ENCODE measurements at places on chromosomes 7 and 10.

DNA sequence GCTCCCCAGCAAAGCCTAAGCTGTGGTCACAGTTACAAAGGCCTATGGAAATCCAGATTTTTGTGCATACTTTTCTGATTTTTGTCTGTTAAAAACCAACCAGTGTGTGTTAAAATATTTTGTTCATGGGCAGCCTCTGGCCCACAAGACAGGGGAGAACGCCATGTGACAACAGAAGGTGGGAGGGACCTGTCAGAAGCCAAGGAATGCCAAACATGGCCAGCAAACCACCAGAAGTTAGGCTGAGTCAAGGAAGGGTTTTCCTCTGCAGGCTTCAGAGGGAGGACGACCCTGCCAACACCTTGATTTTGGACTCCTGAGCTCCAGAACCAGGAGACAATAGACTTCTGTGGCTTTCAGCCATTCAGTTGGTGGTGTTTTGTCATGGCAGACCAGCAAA is 127.3 kb downstream of the CUL2 start:
- no peak for DNase-seq

GRCh38 chr10:20890009-20890408 is 7.1 kb downstream of the NEBL start:
- peak; percentile 16 for DNase-seq

GRCh38 chr10:122099562-122099961 is 110.6 kb downstream of the TACC2 start:
- no peak for DNase-seq

GRCh38 chr7:15459018-15459615 is 102.7 kb downstream of the AGMO start:
- peak; percentile 23 for DNase-seq

DNA sequence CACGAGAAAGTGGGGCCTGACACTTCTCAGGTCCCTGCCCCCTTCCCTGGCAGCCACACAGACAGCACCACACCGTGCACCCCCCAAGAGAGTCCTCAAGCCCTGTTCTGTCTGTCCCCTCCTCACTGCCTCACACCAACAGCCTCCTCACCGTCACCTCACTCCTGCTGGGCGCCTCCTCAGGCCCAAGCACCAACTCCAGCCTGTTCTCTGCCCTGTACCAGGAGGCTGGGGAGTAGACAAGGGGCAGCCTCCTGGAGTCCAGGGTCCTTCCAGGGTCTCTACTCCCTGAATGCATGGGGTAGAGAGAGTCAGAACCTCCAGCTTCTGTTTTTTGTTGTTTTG is 26.9 kb upstream of the ELN start:
- no peak for DNase-seq

- no peak for DNase-seq
Measured at GRCh38 chr10:6204063-6204340, 1.3 kb downstream of the PFKFB3 start.

- DNase-seq = no peak
Measured at GRCh38 chr10:28587970-28588290, 55.0 kb downstream of the WAC start.

DNA sequence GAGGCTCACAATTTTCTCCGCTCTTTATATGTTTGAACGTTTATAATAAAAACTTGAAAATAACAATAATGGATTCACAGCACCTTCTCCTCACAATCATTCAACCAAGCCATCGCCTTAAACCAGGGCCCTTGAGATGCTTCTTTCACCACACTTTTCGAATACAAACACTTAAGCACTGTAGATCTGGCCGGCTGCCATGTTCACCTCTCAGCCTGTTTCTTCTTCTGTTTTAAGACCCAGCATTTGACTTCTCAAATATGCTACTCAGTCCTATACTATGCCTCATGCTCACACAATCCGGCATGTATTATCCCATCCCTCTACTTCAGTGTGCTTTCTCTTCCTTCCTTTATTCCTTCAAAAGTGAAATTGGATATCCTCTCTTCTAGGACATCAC is 280.6 kb downstream of the TFEC start:
- DNase-seq = peak; percentile 16

GRCh38 chr7:127035203-127035849 is 217.4 kb downstream of the GRM8 start:
- no peak for DNase-seq

GRCh38 chr10:102511583-102512274 is 8.0 kb downstream of the SUFU start:
- DNase-seq = no peak

GRCh38 chr7:95264363-95264891 is 59.9 kb downstream of the PON1 start:
- DNase-seq = no peak

GRCh38 chr10:110215286-110216170 is 8.1 kb downstream of the MXI1 start:
- no peak for DNase-seq

DNA sequence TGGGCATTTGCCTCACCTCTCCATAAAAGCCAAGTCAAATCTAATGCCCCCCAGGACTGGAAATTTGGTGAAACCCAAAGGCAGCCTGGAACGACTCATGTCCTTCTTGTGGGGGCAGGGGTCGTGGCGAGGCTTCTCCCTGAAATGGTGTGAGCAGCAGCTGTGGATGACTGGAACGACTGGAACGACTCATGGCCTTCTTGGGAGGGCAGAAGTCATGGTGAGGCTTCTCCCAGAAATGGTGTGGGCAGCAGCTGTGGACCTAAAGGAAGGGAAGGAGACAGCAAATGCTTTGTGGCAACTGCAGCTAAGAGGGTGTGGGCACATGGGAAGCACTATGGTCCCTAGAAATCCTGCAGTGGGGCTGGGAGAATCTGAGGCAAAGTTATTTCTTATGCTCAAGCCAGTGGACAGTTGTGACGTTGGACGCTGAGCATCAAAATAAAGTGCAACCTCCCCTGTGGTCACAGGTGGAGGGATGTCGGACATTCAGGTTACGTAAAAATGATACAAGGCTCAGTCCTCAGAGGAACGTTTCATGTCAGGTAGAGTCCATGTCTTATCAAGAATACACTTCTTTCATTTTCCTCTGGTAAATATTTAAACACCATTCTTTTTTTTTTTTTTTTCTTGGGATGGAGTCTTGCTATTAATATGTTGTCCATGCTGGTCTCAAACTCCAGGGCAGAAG is 107.0 kb upstream of the KIF5B start:
- no peak for DNase-seq

DNA sequence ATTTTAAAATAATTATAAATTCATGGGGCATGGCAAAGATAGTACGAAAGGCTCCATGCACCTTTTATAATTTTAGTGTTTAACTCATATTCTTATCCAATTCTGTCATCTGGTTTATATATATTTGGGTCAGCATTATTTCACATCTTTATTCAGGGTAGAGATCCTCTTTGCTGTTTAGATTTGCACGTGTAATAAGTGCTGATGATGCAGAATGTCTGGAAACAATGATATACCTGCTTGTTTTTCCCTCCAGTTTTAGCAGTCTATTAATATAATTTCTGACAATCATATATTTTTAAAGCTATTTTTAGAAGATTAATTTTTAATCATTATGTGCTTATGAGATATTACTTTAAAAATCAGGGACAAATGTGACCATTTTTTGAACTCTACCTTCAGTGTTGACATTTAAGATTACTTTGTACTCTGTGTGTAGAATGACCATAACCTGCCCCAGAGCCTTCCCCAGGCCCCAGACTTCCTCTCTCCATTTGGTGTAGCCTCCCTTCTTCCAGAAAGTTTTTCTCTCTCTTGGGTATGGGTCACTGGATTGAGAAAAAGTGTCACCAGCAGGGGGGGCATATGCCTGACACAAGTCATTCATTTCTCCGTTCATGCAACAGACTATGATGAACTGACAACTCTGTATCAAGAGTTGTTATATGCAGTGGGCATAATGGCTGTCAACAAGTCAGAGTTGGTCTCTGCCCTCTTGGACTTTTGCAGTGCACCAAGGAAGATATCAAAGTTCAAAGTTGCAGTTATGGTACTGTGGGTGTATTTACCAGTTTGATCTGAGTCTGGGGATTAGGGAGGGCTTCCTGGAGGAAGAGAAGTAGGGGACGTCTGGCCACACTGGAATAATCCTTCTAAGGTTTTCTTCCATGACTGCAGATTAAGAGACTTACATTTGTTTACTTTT is 192.6 kb upstream of the CCDC6 start:
- DNase-seq = no peak

- DNase-seq = peak; percentile 55
Measured at GRCh38 chr7:5354460-5355232, 69.0 kb downstream of the TNRC18 start.

- DNase-seq = peak; percentile 72
Measured at GRCh38 chr7:120988591-120989256, at the start of gene CPED1. Gene CPED1 (plus strand): TSS chr7:120988711. CDS start chr7:120989622, 911 bp downstream.

- DNase-seq = no peak
Measured at GRCh38 chr7:157807510-157807909, 470.7 kb downstream of the DNAJB6 start.

DNA sequence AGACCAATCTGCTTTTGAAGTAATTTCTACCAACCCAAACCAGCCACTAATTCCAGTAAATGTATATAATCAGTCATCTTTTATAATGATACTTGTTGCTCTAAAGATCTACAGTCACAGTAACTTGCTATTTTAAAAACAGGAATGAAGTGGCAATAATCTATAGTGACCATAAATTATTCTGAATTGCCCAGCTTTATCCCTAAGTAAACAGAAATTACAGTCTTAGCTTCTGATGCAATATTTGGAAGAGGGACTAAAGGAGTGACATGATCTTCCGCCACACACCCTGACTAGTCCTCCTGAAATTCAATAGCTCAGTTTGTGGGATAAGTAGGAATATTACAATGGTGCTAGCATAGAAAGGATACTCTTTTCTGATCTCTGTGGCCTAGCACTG is 96.1 kb downstream of the ATE1 start:
- peak; percentile 47 for DNase-seq

DNA sequence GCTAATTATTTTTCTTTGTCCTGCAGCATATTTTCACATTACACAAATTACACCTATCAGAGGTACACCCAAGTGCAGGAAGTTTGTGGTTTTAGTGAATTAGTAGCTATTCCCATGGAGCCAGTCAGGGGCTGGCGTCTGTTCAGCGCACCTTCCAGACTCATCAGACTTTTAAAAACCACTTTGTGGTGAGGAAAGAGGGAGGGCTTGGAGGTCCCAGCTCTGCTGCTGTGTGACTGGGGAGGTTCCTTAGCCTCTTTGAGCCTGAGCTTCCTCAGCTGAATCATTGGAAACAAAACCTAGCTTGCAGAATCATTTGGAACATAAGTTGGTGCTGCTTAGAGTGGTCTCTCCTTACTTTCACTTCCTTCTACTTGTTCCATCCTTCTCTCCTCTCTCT is 175.4 kb downstream of the SORCS3 start:
- DNase-seq = no peak

GRCh38 chr10:31927565-31927883 is 1.1 kb downstream of the ARHGAP12 start:
- DNase-seq = peak; percentile 54

- no peak for DNase-seq
Measured at GRCh38 chr10:126841341-126841895, 63.8 kb upstream of the DOCK1 start.

DNA sequence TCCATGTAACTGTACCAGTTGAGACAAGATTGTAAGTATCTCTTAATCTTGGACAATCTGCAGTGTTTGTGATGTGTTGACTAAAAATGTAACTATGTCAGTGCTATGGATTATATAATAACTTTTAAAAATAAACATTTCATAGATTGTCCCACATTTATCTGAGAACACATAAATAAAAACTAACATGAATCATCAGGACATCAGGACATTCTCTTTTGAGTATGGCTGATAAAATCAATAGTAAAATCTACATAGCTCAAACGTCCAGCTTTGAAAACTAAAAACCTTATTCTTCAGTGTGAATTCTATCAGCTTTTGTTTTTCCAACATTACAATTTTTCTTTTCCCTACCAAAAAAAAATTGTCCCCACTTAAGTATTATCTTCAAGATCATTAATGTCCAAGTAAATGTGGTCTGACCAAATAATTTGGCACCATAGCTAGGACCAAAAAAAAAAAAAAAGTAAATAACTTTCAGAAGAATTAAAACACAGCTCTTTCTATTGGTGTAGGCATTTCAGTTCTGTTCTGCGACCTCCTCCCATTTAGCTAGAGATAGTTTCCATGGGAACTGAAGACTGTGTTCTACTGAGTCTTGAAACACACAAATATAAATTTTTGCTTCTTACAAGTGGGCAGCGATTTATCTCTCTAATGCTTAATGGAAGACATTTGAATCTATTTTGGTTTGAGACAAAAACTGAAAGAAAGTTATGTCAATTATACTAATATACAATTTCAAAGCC is 123.0 kb upstream of the SGCE start:
- no peak for DNase-seq

- no peak for DNase-seq
Measured at GRCh38 chr10:42738679-42739078, 43.9 kb upstream of the BMS1 start.

DNA sequence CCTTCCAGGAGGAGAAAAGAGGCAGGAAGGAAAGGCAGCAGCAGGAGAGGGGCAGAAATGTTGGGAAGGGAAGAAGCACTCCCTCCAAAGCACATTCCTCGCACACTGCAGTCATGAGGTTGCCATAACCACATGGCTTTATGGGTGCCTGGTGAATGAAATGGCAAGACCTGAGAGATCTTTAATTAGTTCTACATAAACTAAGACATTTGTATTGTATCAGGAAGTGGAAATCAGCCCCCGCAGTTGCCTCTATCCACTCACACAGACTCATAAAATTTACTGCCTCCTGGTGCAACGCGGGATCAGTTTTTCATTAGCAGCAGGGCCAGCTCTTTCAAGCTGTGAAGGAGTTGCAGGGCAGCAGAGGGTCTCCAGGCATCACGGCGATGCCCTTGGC is 106.4 kb downstream of the COL13A1 start:
- no peak for DNase-seq

GRCh38 chr7:4067874-4068273 is 614.2 kb upstream of the FOXK1 start:
- DNase-seq = no peak

- no peak for DNase-seq
Measured at GRCh38 chr7:50421043-50421442, 29.1 kb downstream of the FIGNL1 start.

DNA sequence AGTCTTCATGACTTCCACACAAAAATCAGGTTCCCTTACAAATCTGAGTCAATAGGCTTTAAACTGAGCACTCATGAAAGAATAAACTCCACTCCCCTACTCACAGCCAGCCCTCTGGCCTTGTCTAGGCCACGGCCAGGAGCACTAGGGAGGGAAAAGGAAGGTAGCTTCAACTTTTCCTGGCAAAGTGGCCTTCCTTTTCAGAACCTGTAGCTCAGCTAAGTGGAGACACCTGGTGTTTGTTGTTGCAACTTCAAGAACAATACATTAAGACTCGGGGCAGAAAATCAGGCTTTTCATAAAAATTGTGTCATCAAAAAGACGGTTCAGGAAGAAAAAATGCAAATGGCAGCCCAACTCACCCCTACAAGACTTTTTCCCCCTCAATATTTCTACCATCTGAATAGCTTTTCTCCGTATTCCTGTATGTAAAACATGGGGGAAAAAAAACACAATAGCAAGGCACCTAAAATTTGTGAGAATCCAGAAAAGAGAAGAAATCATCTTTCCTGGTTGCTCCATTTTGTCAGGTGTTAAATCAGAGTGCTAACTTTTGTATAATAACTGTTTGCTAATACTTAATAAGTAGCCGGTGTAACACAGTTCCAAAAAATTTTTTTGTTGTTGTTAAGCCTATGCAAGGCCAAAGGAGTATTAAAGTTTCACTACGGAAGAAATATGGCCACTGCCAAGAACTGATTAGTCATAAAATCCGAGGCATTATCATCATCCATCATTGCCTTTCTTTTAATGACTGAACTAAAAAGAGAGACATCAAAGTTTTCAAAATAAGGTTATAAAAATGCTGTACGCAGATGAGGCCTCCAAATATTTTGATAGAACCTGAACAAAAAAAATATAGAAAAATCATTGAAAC is 66.2 kb upstream of the ARID5B start:
- DNase-seq = no peak

GRCh38 chr7:130904031-130904757 is 170.2 kb upstream of the KLF14 start:
- no peak for DNase-seq
